ENCODE measurements at places on chromosomes 11 and 22.

- no peak for DNase-seq
Measured at GRCh38 chr22:47452184-47452583, 689.7 kb downstream of the TBC1D22A start.

DNA sequence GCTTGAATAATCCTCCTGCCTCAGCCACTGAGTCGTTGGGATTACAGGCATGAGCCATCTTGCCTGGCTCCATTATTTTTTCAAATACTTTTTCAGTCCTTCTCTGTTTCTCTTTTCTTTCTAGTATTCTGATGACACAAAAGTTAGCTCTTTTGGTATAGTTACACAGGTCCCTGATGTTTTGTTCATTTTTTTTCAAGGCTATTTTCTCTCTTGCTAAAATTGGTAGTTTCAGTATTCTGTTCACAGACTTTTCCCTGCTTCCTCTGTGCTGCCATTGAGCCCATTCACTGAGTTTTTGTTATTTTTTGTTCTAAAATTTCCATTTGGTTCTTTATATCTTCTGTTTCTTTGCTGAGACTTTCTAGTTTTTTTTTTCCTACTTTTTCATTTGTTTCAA is 166.5 kb downstream of the UVRAG start:
- DNase-seq, result no peak

DNA sequence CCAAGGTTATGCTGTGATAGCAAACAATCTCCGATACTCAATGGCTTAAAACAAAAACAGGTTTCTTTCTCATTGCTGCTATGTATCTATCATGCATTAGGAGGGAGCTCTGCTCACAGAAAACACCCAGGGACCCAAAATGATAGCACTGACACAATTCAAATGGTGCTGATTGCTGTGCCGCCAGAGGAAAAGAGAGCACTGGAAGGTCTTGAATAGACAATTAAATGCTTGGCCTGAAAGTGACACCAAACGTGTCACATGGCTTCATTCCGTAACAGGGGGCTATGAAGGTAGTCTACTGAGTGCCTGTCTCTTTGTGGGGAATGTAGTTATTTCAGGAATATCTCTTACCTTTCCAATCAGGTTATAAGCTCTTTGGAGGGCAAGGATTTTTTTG is 94.2 kb downstream of the FAR1 start:
- no peak for DNase-seq

DNA sequence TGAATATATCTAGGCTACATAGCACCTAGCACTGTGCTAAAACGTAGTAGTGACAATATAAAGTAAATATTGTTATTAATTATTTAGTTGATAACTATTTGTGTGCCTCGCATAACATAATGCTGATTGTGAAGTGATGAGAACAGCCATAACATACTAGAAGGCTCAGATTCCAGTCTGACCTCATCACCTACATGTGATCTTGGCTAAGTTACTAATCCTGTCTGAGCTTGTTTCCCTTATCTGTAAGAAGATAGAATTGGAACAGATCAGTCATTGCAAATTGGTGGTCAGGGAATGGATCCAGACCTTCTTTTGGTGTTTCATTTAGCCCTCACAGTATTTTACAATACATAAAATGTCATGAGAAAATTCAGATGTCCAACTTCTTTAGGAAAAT is 103.4 kb upstream of the SEZ6L start:
- no peak for DNase-seq
